ENCODE measurements at places on chromosomes 3 and 15. TPM values are rescaled to one million over a fixed set of nuclear protein-coding genes. Genes with fewer than 3 reads are reported as not detected.

Gene PRKCI
- total RNA-seq, result 39.6 TPM

Gene MAN2C1
- 158 TPM for total RNA-seq

Gene GABRR3
- not detected for total RNA-seq

Gene IL5RA
- total RNA-seq, result not detected

Gene ZNF80
- total RNA-seq, result not detected

Gene GAP43
- total RNA-seq, result not detected

Gene PLCD1
- total RNA-seq, result 11.7 TPM

Gene RNF13
- 40.2 TPM for total RNA-seq

Gene GPR176
- total RNA-seq, result 56.6 TPM

Gene EEFSEC
- 7.8 TPM for total RNA-seq

Gene CCDC54
- total RNA-seq, result not detected

Gene TTLL13
- 0.38 TPM for total RNA-seq

Gene CHRFAM7A
- total RNA-seq, result 1.6 TPM

Gene C3orf22
- total RNA-seq, result not detected

Gene KBTBD8
- 3.5 TPM for total RNA-seq

Gene ERC2
- total RNA-seq, result 1.9 TPM

Gene BUB1B
- 14.0 TPM for total RNA-seq

Gene SOX2
- not detected for total RNA-seq

Gene RASGRP1
- total RNA-seq, result 0.76 TPM

Gene STAB1
- total RNA-seq, result 267 TPM

Gene TMC3
- not detected for total RNA-seq

Gene RGMA
- total RNA-seq, result 0.10 TPM

Gene ZNF502
- 4.9 TPM for total RNA-seq

Gene ARID3B
- total RNA-seq, result 4.9 TPM

Gene APOD
- 5.7 TPM for total RNA-seq

Gene TTC23
- total RNA-seq, result 28.4 TPM

Gene CYP1A1
- total RNA-seq, result 10.5 TPM

Gene ABHD6
- total RNA-seq, result 6.8 TPM
